ENCODE measurements at places on chromosomes 4 and X.

- H3K36me3 ChIP-seq, result no peaks in the 10 kb centered on the region
- H3K27ac ChIP-seq, result peak overlapping the region; percentile 99
- H3K4me3 ChIP-seq, result peak overlapping the region; percentile 98
- no peaks in the 10 kb centered on the region for H3K27me3 ChIP-seq
- peaks cover 28% of the 10 kb centered on the region for H3K4me1 ChIP-seq
Observed at GRCh38 chr4:40055511-40055862, 1.2 kb upstream of the N4BP2 start.

- H3K27ac ChIP-seq, result no peak overlapping the region
- H3K4me1 ChIP-seq, result no peaks in the 10 kb centered on the region
- H3K27me3 ChIP-seq, result no peaks in the 10 kb centered on the region
- H3K36me3 ChIP-seq, result no peaks in the 10 kb centered on the region
Observed at GRCh38 chrX:7052541-7052940, 95.0 kb upstream of the STS start.

DNA sequence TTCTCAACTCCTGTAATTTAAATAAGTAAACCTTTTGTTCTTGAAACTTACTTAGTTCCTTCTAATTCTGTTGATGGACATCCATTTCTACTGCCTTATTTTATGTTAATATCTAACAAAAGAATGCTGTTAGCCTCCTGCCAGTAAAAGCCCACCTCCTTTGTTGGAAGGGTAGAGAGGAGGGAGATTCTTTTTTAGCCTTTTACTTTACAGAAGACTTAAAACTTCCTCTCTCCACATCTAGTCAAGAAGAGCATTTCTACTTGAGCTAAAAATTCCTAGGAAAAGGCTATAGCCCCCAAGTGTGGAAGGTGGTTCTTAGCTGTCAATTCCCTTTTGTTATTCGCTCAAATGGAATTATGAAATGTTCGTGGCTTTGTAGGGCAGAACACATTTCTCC lies 118.7 kb downstream of the ZIC3 start:
- H3K36me3 ChIP-seq, result no peaks in the 10 kb centered on the region
- no peaks in the 10 kb centered on the region for H3K27me3 ChIP-seq
- no peak overlapping the region for H3K27ac ChIP-seq

- no peak overlapping the region for H3K27ac ChIP-seq
- no peak overlapping the region for H3K4me3 ChIP-seq
- no peaks in the 10 kb centered on the region for H3K4me1 ChIP-seq
Observed at GRCh38 chr4:70678383-70678999, 9.8 kb upstream of the UTP3 start.

DNA sequence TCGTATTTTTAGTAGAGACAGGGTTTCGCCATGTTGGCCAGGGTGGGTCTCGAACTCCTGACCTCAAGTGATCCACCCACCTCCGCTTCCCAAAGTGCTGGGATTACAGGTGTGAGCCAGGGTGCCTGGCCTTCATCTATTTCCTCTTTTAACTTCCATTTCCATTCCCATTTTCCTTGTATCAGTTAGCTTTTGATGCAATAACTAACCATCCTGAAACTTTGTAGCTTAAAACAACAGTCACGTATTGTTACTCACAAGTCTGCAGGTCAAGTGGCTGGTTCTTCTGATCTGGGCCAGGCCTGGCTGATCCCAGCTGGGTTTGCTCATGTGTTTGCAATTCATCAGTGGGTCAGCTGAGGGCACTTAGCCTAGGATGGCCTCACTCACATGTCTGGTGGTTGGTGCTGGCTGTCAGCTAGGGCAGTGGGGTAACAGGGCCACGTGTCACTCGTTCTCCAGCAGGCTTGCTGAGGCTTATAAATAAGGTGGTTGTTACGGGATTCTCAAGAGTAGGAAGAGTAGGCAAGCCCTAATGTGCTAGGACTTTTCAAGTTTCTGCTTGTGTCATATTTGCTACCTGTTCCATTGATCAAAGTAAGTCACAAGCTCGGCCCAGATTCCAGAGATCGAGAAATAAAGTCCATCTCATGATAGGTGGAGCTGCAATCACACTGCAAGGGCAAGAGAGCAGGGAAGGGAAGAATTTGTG lies 88.2 kb downstream of the SOWAHB start:
- no peak overlapping the region for H3K4me3 ChIP-seq
- H3K27ac ChIP-seq, result no peak overlapping the region
- H3K4me1 ChIP-seq, result no peaks in the 10 kb centered on the region
- H3K36me3 ChIP-seq, result no peaks in the 10 kb centered on the region

- H3K4me1 ChIP-seq, result no peaks in the 10 kb centered on the region
- no peaks in the 10 kb centered on the region for H3K36me3 ChIP-seq
- DNase-seq, result no peak
- H3K27me3 ChIP-seq, result no peaks in the 10 kb centered on the region
- no peak overlapping the region for H3K4me3 ChIP-seq
Observed at GRCh38 chr4:16498978-16499377, 272.7 kb upstream of the TAPT1 start.

- no peak overlapping the region for H3K4me3 ChIP-seq
- H3K4me1 ChIP-seq, result no peaks in the 10 kb centered on the region
- no peaks in the 10 kb centered on the region for H3K36me3 ChIP-seq
- no peak for DNase-seq
- no peak overlapping the region for H3K27ac ChIP-seq
Observed at GRCh38 chr4:91065117-91065516, 937.9 kb downstream of the CCSER1 start.

- H3K27me3 ChIP-seq, result peaks cover 3% of the 10 kb centered on the region
- no peak overlapping the region for H3K4me3 ChIP-seq
Observed at GRCh38 chr4:578451-579443, 2.7 kb upstream of the TMEM271 start.

- no peak overlapping the region for H3K4me3 ChIP-seq
- no peak for DNase-seq
- H3K36me3 ChIP-seq, result no peaks in the 10 kb centered on the region
- H3K27ac ChIP-seq, result peak overlapping the region; percentile 14
- peaks cover 5% of the 10 kb centered on the region for H3K4me1 ChIP-seq
- H3K27me3 ChIP-seq, result no peaks in the 10 kb centered on the region
Observed at GRCh38 chr4:147571036-147571770, 46.0 kb upstream of the TMEM184C start.

DNA sequence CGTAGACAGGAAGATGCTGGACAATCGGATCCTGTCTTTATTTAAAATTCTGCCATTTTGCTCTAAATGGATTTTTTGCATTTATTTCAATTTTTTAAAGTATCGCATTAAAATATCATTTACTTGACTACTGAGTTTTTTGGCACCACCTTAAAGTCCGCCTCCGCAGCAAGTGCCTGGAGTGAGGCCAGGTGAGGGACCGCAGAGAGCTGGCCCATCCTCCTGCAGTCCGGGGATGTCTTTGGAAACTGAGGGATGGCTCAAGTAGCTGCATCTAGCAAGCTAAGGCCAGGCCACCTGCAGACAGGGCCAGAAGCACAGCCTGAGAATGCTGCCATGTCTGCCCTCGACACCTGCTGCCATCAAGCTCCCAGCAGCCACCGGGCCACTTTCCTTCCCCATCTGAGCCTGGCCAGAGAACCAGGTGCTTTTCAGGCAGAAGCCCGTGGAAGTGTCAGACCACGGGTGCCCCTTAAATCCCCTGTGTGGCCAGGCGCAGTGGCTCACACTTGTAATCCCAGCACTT lies 69.6 kb downstream of the ABLIM2 start:
- no peak overlapping the region for H3K4me3 ChIP-seq
- H3K27me3 ChIP-seq, result no peaks in the 10 kb centered on the region
- DNase-seq, result no peak
- H3K36me3 ChIP-seq, result no peaks in the 10 kb centered on the region

- H3K4me3 ChIP-seq, result no peak overlapping the region
- no peaks in the 10 kb centered on the region for H3K27me3 ChIP-seq
- H3K4me1 ChIP-seq, result peaks cover 22% of the 10 kb centered on the region
Observed at GRCh38 chr4:138182838-138183426, 59.2 kb downstream of the SLC7A11 start.

DNA sequence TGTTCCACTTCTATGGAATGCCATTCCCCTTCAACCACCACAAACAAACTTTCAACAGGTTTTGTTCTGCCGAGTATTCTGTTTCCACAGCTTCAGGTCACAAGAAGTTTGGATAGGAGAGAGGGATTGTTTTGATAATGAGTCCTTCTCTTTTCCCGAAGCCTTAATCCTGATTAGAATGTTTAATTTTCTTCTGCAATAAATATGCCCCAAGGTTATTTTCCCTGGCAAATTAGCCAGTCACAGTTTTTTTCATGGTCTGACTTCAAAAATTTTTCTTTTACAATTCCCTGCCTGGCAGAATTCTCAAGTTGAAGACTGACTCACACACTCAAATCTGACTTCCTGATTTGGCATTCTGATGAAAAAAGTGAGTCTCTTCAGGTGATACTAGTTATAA lies 33.1 kb upstream of the EDNRA start:
- H3K27ac ChIP-seq, result peak overlapping the region; percentile 54
- no peaks in the 10 kb centered on the region for H3K27me3 ChIP-seq
- peaks cover 3% of the 10 kb centered on the region for H3K4me1 ChIP-seq
- H3K4me3 ChIP-seq, result no peak overlapping the region
- no peaks in the 10 kb centered on the region for H3K36me3 ChIP-seq

GRCh38 chr4:23855912-23856605 lies 33.8 kb downstream of the PPARGC1A start:
- no peak overlapping the region for H3K4me3 ChIP-seq
- no peaks in the 10 kb centered on the region for H3K36me3 ChIP-seq
- H3K27ac ChIP-seq, result no peak overlapping the region
- DNase-seq, result no peak

DNA sequence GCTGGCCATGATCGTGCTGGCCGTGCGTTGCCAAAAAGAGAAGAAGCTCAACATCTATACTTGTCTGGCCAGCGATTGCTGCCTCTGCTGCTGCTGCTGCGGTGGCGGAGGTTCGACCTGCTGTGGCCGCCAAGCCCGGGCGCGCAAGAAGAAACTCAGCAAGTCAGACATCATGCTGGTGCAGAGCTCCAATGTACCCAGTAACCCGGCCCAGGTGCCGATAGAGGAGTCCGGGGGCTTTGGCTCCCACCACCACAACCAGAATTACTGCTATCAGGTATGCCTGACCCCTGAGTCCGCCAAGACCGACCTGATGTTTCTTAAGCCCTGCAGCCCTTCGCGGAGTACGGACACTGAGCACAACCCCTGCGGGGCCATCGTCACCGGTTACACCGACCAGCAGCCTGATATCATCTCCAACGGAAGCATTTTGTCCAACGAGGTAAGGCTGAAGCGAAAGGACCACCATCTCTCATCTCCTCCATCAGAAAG lies 3.3 kb downstream of the PCDH10 start:
- H3K27me3 ChIP-seq, result no peaks in the 10 kb centered on the region
- H3K4me3 ChIP-seq, result peak overlapping the region; percentile 80
- no peaks in the 10 kb centered on the region for H3K4me1 ChIP-seq
- H3K36me3 ChIP-seq, result no peaks in the 10 kb centered on the region

- H3K4me1 ChIP-seq, result no peaks in the 10 kb centered on the region
- DNase-seq, result no peak
- no peak overlapping the region for H3K27ac ChIP-seq
- H3K27me3 ChIP-seq, result no peaks in the 10 kb centered on the region
Observed at GRCh38 chr4:67714248-67714583, 13.3 kb upstream of the UBA6 start.

DNA sequence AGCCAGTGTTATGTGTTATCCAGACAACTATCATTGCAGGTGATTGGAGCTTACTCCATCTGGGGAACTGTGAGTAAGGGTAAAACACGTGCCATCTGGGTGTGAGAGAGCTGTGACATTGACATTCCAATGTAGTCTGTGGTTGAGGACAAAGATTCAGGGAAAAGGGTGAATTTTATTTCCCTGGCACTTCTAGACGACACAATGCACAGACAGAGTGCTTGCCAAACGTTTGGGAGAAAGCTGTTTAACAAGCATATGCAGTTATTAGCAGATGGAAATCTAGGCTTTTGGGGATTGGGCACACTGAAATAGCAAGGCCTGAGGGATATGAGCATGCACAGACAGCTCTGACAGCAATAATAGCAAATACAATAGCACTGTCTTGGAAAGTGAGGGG lies 21.3 kb upstream of the CTSO start:
- H3K4me3 ChIP-seq, result no peak overlapping the region
- no peak overlapping the region for H3K27ac ChIP-seq
- no peaks in the 10 kb centered on the region for H3K36me3 ChIP-seq
- H3K4me1 ChIP-seq, result no peaks in the 10 kb centered on the region
- no peaks in the 10 kb centered on the region for H3K27me3 ChIP-seq
- no peak for DNase-seq

DNA sequence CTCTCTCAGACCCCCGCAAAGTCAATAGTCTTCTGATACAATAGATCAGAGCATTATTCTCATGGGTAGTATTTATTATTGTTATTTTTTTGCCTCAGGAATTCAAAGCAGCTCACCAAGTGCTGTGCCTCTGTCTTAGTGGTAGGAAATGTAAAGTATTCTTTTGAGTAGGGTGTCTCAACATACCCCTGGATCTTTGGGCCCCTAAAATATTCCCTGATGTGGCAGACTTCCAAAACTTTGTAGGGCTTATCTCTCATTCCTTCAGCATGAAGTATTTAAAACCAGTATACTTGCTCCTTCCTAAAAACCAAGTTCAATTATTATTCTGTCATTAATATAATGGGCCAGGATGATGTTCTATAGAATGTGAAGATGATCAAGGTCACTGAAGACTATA lies 115.3 kb upstream of the ZNF827 start:
- no peaks in the 10 kb centered on the region for H3K27me3 ChIP-seq
- no peak for DNase-seq
- peaks cover 3% of the 10 kb centered on the region for H3K4me1 ChIP-seq
- no peak overlapping the region for H3K27ac ChIP-seq
- no peaks in the 10 kb centered on the region for H3K36me3 ChIP-seq
- no peak overlapping the region for H3K4me3 ChIP-seq

GRCh38 chrX:120357186-120357585 lies 4.7 kb upstream of the ATP1B4 start:
- no peaks in the 10 kb centered on the region for H3K4me1 ChIP-seq
- no peak for DNase-seq
- no peak overlapping the region for H3K4me3 ChIP-seq
- no peaks in the 10 kb centered on the region for H3K27me3 ChIP-seq

DNA sequence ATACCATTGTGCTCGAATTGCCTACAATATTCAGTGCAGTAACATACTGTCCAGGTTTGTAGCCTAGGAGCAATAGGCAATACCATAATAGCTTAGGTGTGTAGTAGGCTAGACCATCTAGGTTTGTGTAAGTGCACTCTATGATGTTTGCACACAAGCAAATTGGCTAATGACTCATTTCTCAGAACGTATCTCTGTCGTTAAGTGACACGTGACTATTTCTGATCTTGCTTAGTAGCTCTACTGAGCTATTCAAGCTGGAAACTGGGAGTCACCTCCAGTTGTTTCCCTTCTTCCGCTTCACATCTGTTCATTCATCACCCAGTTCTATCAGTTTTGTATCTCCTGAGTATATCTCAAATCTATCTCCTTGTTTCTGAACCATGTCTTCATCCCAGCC lies 86.1 kb downstream of the HNRNPD start:
- H3K36me3 ChIP-seq, result no peaks in the 10 kb centered on the region
- no peak for DNase-seq
- no peaks in the 10 kb centered on the region for H3K27me3 ChIP-seq
- H3K4me1 ChIP-seq, result peaks cover 3% of the 10 kb centered on the region
- no peak overlapping the region for H3K4me3 ChIP-seq

GRCh38 chrX:119755981-119756533 lies 2.3 kb upstream of the SOWAHD start:
- no peak overlapping the region for H3K4me3 ChIP-seq
- peaks cover 6% of the 10 kb centered on the region for H3K4me1 ChIP-seq
- H3K36me3 ChIP-seq, result no peaks in the 10 kb centered on the region
- no peak overlapping the region for H3K27ac ChIP-seq
- H3K27me3 ChIP-seq, result no peaks in the 10 kb centered on the region

Data from thoracic aorta (tissue), 2 donors.